Endothelial cell of umbilical vein (primary cell): ENCODE measurements at places on chromosomes 7 and 10. TPM values are rescaled to one million over a fixed set of nuclear protein-coding genes. Genes with fewer than 3 reads are reported as not detected.

The TMEM270 gene
- total RNA-seq, result not detected in 2 replicates

The GHRHR gene
- total RNA-seq, result not detected in 2 replicates

The KCNH2 gene
- total RNA-seq, result 0.09 TPM in 1 of 2 replicates, not detected in the other

The LRRC18 gene
- not detected in 2 replicates for total RNA-seq

DNA sequence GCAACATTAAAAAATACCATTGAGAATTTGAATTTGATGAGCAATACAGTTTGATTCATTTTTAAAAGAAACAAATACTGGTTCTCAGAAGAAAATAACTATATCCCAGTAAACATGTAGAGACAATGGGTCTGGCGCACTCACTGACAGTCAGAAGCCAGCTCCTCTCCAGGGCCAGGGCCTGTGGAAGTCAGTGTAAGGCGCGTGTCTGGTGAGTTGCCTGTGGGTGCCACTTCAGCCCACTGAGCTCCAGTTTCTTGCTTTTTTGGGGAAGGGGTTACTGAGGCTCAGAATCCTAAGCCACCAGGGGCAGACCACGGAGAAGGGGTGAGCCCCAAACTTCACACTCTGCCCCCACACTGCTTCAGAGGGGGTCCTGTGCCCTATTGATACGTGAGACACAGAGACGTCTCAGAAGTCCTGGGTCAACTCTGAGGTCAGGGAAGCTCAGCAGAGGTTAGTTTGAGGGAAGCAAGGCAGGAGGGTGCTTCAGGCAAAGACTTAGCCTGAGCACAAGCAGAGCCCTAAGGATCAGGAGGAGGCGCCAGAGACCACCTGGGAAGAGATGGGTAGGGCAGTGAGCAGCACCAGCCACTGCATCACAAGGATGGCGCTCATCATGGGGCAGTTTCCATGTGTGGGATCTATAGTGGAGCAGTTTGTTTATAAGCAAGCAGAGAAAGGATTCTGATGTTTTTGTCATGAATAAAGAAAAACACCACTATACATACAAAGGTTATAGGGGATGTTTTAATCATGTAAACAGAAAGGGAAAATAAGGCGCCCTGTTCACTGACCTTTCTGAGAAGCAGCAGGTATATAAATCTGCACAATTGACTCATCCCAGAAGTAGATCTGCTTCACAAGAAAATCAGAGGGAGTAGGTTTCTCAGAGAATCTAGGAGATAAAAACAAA, 95.7 kb downstream of the PKD1L1 start:
- no peak for DNase-seq

- peak; percentile 40 for DNase-seq
Observed at GRCh38 chr7:79709574-79710409, 256.3 kb upstream of the MAGI2 start.

GRCh38 chr10:62018131-62018911, 116.8 kb downstream of the ARID5B start:
- no peak for DNase-seq

GRCh38 chr7:134452419-134452838, 6.5 kb downstream of the AKR1B1 start:
- DNase-seq, result no peak

DNA sequence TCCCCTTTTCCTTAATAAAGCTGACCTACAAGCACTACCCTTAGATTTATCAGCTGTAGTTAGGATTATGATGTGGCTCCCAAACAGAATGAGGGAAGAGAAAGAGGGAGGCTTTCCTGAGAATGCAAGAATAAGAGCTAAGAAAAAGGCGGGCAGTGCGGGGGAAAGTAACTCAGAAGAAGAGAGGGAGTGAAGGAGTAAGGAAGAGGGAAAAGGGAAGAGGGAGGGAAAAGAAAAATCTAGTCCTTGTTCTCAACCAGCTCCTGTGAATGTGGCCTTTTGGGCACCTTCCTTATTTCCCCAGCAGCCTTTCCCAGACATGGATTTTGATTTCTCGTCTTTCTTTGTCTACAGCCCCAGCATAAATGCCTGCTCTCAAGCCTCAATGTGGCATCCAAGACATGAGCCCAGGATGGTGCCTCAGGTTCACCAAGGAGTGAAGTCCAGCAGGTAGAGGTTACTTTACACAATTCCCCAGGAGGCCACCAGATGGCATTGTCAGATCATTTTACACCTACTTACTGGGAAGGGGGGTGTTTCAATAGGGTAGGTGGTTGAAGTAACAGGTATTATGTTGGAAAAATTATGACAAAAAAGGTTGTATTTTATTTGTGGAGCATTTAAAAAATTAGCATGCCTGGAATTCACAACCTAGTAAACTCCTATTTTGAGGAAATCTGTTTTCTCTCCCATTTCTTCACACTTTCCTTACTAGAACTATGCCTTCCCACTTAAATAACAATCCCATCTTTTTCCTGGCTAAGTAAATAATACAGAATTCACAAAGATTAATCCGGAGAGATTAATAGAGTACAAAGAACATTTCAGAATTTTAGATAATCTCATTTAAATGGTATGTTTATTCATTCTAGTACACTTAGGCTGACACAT, 106.5 kb downstream of the HTR7 start:
- DNase-seq, result peak; percentile 58

DNA sequence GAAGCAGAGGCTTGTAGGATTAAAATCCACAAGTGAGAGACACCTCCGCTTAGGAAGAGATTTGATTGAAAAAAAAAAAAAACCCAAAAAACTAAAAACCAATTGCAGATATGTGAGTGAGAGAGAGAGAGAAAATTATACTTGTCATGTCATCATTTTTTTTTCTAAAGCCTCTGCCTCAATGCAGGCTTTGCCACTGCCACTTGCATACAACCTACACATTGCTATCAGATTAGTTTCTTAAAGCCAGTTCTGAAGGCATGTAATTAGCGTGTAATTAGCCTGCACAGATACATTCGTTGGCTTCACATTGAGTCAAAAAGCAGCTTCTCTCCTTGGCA, 86.1 kb upstream of the MTPN start:
- DNase-seq, result no peak
